ENCODE measurements at places on chromosomes 13 and 19. TPM values are rescaled to one million over a fixed set of nuclear protein-coding genes. Genes with fewer than 3 reads are reported as not detected.

- no peak for DNase-seq
These were observed 110.4 kb upstream of the KL start for GRCh38 chr13:32905864-32906180.

The LGALS4 gene
- total RNA-seq: 0.64 TPM

DNA sequence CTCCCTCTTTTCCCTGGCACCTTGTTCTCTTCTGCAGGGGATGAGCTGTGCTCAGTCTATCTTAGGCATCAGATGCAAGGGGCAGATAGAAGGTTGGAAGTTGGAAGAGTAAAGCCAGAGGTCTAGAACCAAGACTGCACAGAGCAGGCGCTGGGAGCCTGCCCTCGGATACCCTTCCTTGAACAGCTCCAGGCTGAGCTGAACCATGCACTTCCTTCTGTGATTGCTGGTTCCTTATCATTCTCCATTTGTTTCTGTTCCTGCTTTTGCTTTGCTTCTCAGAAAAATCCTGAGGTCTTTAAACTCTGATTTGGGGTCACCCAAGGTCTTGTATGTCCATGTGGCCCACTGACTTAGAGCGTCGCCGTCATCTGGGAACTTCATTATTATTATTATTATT is 36.3 kb downstream of the ARHGEF18 start:
- no peak for DNase-seq

- DNase-seq: peak; percentile 67
These were observed 7.4 kb upstream of the SLITRK6 start for GRCh38 chr13:85806553-85807175.

DNA sequence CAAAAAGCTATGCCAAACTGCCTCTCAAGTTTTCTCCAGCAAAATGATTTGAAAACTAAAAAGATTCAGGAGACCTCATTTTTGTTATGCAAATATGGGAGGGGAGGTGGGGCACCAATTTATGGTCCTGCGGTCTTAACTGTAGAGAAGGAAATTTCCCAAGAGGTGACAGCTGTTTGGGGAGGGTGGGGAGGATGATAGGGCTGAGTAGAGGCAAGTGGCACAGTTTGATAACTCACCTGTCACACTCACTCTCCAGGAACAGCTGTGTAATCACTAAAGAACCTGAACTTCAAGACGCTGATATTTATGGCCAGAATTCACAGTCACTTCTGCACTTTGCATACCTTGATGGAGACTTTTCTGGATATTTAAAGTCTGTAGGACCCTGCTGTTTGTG is 232.9 kb upstream of the STARD13 start:
- no peak for DNase-seq

DNA sequence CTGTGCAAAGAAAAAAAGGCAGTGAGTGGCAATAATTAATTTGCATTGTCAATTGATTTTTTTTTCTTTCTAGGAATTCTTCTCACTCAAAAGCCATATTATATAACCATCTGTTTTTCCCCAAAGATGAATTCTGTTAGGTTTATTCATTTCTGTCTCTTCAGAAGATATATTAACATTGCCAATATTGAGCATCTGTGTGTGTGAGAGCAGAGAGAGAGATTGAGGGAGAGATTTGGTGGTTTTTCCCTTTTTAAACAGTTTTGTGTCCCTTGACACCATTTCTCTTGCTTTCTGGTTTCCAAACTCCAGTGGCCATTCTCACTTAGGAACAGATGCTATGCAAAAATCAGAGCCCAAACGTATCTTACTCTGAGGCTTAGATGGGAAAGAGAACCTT is 112.5 kb downstream of the LACC1 start:
- DNase-seq: no peak

The TMEM255B gene
- total RNA-seq: 1.0 TPM

DNA sequence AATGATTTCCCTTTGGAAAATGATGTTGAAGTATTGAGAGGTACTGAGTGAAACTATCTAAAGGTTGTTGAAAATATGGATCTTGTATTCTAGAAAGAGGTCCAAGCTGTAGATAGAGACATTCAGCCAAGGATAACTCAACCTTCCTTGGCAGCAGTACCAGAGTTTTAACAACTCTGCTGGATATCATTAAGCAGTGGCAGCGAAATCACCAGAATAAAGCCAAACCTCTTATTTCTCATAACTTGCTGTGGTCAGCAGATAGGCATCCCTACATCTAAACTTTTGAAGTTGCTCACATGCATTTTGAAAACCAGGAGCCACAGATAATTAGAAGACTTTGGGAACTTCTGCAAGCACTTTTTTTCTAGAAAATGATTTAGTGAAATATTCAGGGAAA is 559.8 kb downstream of the IRS2 start:
- no peak for DNase-seq

The GSX1 gene
- not detected for total RNA-seq

GRCh38 chr13:99370481-99371275 is 63.5 kb upstream of the GPR183 start:
- DNase-seq: no peak

GRCh38 chr13:63307228-63307627 is 1891.6 kb upstream of the PCDH20 start:
- no peak for DNase-seq

The GPC6 gene
- 0.90 TPM for total RNA-seq

- no peak for DNase-seq
These were observed 607 bp upstream of the ZNF566 start for GRCh38 chr19:36489920-36490415.

The ZNF628 gene
- 1.0 TPM for total RNA-seq

DNA sequence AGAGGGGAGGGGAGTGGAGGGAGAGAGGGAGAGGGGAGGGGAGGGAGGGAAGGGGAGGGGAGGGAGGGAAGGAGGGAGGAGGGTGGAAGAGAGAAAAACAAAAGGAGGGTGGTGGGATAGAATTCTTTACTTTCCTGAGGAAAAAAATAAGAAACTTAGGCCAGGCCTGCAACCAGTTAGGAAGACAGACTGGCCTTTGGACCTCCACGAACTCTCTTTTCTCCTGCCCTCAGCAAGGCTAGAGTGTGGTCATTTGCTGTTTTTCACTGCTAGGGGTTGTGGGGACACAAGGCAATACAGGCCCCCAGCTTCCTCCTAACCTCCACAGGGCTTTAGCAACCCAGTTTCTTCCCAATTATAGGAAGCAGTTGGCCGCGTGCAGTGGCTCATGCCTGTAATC is 4.2 kb downstream of the CCDC8 start:
- DNase-seq: no peak

The PCSK4 gene
- total RNA-seq: 0.53 TPM

- DNase-seq: peak; percentile 97
These were observed 228.6 kb downstream of the LMO7 start for GRCh38 chr13:75864718-75865117.

GRCh38 chr13:97018029-97018819 is 23.9 kb upstream of the OXGR1 start:
- peak; percentile 53 for DNase-seq

DNA sequence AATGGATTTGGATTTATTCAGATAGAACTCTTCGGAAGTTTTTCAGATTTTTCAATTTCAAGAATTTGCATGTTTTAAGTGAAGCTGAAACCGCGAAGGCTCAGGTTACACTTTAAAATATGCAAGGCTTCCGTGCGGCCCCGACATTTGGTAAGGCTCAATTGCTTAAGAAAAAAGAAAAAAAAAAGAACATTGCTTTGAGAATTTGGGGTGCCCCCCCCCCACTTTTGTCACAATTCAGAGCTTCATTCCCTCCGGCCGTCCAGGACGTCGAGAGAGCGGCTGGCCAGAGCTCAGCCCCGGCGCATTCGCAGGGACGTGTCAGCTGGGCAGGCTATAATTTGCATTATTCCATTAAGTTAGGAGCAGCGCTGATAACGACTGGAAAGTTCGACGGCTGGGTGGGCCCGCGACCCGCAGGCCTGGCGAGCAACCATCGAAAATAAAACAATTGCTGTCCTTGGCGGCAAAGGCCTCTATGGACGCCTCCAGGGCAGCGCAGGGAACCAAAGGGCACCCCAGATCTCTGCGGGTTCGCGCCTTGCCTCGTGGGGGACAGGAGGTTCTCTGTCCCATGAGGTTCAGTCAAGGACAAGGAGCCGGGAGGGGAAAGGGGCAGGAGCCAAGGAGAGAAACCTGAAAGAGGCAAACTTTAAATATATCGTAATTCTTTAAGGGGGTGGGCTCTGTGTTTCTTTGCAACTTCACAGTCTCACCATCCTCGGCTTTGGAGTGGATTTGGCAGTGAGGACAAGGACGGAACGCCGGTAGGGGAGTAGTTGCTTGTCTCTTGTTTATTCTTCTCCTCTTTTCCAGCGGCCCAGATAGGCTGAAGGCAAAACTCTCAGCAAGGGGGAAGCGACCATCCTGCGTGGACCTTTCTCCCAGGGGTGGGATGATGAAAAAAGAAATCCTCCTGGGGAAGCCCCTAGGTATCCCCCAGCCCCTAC is 7.0 kb downstream of the SOX21 start:
- DNase-seq: no peak

DNA sequence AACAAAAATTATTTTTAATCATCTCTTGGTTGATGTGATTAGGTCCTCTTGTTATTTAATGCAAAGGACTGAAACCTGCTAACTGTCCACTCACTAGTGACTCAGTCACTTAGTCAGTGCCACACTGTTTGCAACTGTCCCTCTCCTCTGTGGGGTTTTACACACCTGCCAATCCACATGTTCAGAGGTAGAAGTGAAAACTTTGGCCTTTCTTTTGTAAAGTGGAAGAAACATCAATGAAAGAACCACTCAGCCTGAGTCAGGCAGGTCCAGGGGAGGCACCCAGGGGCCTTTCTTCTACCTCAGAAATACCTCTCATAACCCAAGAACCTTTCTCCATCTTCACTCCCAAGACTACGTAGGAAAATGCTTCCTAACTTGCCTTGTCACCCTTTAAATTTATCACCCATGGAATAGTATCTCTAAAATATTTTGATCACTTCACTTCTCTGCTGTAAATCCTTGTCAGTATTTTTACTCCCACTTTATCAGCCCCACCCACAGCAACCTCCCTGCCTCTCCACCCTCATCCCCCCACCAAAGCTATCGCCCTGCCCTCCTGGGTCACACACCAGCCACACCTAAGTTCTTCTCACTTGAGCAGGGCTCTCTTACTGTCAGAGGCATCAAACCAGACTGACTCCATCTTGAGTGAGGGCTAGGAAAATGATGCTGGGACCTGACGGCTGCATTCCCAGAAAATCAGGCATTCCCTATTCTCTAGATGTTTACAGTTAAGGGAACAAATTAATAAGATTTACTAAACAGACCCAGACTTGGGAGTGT is 29.6 kb upstream of the EEF1AKMT1 start:
- no peak for DNase-seq

DNA sequence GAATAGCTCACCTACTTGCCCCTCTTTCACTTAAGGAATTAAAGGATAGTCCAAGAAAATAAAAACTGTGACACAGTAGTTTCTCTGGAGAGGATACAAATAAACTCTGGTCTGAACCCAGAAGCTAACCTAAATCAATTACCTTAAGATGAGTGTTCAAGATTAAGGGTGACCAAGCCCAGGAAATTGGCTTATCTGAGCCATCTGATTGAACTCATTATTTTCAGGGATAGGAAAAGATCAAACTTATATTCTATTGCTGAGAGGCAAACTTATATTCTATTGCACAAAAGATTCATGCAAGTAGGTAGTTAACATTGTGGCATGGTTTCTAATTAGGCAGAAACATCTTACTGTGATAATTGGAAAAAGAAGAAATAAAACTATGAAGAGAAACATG is 175.1 kb downstream of the DCLK1 start:
- no peak for DNase-seq

DNA sequence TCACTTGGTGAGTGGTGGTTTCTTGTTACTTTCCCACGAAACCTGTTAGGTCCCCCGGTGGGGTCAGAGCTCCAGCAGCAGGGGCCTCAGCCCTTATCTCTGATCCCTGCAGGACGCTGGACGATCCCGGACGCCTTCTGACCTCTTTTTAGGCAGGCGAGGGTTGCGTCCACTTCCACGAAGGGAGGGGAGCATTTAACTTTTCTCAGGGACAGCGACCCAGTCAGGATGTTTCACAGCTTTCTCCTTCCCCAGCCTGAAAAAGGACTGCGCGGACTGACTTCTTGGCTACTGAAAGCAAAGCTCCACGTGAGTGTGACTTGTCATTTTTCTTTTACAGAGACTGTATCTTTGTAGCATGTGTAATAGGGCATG is 692 bp downstream of the ZNF234 start:
- peak; percentile 3 for DNase-seq

DNA sequence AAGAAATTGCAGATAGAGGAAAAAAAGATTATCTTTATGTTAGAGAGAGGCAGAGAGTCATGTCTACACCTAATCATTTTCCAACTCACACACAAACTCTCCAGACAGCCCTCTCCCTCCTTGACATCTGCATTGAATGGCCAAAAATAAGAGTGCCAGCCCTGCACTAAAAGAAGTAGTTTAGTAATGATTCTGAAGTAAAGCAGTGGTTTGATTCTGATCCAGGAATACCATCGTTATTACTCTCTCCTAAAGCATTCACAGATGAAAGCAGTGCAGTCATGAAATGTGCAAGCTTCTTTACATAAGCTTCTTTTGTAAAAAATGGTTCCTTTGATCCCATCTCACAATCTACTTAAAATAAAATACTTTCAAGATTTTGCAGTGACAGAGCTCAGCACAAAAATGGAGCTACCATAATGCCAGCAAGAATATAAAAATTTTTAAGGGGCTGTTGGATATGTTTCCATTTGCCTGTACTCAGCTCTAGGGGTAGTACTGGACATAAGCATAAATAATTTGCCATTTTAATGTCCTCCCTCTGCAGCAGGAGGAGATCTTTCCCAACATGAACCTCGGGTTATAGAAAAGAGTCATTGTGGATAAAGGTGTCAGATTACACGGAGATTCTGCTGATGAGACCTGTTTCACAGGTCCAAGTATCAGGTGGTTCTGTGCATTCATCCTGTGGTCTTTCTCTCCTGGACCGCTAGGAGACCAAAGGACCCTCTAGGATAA is 406.3 kb downstream of the DCT start:
- DNase-seq: no peak

The CGB1 gene
- not detected for total RNA-seq

GRCh38 chr13:110869231-110869804 is 45.6 kb downstream of the ANKRD10 start:
- no peak for DNase-seq

DNA sequence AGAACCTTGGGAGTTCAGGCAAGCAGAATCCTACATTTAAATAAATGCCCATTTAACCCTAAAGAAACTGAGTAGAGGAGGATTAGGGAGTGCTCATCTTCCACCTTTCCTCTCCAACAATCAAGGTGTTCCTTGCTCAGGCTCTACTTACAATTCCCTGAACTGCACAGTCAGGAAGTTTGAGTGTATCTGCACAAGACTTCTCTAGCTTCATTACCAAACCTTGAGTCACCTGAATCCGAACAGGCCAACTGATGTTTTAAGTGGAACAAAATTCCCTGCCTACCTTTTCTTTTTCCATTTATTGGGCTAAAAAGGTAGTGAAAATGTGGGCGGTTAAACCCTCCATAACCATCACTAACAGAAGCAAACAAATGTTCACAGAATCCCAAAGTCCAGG is 78.3 kb downstream of the FOXO1 start:
- DNase-seq: peak; percentile 65

- no peak for DNase-seq
These were observed 215.1 kb downstream of the RBM26 start for GRCh38 chr13:79190932-79191331.

- DNase-seq: no peak
These were observed at the start of gene JSRP1 for GRCh38 chr19:2255982-2256685. TSS of gene JSRP1 (minus strand) at chr19:2256417. CDS start at chr19:2255314, 1,103 bp downstream.

The PGLYRP2 gene
- total RNA-seq: not detected

GRCh38 chr13:113748101-113748861 is 10.7 kb upstream of the TMEM255B start:
- DNase-seq: no peak

GRCh38 chr19:50500753-50501151 is 10.2 kb downstream of the JOSD2 start:
- DNase-seq: no peak

All from bronchial epithelial cell (primary cell).